Activated CD4-positive, alpha-beta T cell treated with anti-CD3 and anti-CD28 coated beads for 24 hours (primary cell): ENCODE measurements at places on chromosomes 13 and 19.

- no peak for DNase-seq
Observed at GRCh38 chr19:18895038-18895823, 727 bp downstream of the CERS1 start.

DNA sequence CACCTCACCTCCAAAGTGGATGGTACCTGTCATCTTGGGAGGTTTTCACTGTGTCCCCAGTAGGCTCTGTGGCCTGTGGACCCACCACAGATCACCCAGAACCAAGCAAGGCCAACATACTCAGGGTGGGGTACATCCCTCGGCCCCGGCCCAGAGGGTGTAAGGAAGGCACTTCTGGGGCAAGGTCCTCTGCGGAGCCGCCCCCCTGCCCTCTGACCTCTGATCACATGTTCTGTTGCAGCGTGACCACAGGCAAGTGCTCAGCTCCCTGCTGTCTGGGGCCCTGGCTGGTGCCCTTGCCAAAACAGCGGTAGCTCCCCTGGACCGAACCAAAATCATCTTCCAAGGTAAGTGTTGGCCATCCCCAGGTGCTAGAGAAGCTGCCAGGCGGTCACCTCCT, 36.7 kb downstream of the TMEM161A start:
- DNase-seq: no peak

DNA sequence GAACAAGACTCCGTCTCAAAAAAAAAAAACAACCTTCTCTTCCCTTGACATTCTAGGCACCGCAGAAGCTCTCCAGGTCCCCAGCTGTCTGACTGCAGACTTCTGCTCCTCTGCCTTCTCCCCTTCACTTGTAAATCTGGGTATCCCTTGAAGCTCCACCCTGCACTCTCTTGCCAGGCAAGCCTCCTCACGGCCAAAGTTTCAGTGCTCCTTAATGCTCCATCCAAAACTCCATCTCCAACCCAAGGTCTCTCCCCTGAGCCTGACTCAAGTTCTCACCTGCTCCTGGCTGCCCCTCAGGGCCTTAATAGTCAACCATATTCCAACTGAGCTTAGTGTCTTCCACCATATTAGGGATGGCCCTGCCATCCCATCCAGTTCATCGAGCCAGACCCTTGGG, 1.4 kb upstream of the CLDND2 start:
- no peak for DNase-seq

DNA sequence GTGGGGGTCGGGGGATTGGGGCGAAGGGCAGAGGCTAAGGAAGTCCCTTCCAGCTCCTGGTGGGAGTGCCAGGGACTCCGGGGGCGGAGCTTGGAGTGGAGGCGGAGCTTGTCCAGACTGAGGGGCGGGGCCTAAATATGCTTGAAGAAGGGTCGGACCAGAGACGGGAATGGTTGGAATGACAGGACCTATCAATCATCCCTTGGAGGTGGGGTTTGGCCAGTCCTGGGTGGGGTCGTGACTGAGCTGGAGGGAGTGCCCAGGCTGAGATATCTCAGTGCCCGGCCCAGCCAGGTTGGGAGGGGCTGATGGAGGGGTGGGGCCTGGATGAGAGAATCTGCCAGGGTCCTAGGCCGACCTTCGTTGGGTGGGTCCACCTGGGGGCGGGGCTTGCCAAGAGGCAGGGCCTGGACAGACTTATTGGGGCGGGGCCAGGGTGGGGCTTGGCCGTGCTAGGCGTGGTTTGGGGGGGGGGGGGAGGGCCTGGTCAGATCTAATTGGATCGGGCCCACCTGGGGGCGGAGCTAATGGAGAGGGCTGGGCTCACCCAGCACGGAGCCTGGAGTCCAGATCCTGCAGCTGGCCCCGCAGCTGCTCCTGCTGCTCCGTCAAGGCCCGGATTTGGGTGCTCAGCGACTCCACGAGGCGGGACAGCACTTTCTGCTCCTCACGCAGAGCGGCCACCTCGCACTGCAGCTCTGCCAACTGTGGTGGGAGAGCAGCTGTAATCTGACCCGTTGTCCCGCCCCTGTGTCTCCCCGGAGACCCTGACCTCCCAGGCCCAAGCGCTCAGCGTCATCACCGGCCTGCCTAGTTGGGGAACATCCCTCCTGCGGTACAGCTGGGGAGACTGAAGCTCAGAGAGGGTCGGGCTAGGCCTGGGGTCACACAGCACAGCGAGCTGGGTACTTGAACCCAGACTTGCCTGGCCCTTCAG, 2.6 kb upstream of the WIZ start:
- DNase-seq: no peak

- no peak for DNase-seq
Observed at GRCh38 chr13:45162194-45162593, 38.7 kb downstream of the KCTD4 start.

GRCh38 chr19:7740682-7741054, 6.7 kb downstream of the CD209 start:
- DNase-seq: no peak

- no peak for DNase-seq
Observed at GRCh38 chr13:48010698-48011097, 9.6 kb upstream of the SUCLA2 start.

- no peak for DNase-seq
Observed at GRCh38 chr13:111969551-111970135, 97.3 kb upstream of the SOX1 start.

GRCh38 chr19:43776286-43776685, 4.5 kb downstream of the KCNN4 start:
- peak; percentile 61 for DNase-seq

DNA sequence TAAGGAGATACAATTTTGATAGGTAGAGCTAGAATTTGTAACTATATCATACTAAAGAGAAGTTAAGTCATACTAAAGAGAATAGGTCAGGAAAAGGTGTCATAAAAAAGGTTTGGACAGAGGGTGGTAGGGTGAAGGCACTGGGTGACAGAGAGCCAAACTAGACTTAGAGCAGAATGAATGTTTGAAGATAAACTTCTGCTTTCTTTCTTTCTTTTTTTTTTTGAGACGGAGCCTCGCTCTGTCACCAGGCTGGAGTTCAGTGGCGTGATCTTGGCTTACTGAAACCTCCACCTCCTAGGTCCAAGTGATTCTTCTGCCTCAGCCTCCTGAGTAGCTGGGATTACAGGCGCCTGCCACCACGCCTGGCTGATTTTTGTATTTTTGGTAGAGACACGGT, 44.1 kb downstream of the TM9SF2 start:
- no peak for DNase-seq

- no peak for DNase-seq
Observed at GRCh38 chr13:46146898-46147297, 35.1 kb downstream of the LCP1 start.

GRCh38 chr13:94224670-94225069, 254.8 kb downstream of the DCT start:
- DNase-seq: no peak

DNA sequence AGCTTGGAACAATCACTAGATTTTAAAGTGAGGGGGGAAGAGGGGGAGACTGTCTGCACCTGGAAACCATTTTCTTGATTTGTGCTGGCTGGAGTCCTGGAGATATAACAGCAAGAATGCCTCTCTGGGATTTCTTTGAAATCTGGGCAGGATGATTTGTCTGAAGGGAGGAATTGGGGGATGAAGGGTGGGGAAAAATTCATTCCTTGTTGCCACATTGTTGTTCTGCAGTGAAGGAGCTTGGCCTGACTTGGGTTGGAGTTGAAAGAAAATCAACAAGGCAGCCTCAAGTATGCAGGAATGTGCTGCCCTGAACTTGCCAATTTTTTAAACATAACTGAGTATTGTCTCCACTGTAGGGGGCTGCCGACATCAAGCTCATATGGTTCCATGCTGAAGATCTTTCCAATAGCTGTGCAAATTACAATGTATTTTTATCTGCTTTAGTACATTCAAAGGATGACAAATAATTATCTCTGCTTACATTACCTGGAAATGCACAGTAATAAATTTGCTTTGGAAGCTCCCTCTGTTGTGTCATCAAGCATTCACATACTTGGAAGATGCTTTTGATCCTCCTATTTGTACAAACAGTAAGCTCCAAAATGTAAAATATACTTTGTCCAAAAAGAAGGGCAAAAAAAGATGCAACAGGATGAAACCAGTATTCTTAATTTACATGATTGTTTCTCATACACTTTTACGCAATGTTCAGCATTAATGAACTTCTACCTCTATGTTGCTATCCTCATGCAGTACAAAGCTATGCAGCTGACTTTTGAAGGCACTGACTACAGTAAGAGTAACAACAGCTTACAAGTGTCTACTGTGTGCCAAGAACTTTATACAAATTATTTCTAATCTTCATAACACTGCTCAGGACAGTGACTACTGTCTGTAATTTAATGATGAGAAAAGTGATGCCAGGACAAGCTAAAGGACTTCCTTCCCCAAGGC, 627.9 kb upstream of the KLF12 start:
- no peak for DNase-seq

DNA sequence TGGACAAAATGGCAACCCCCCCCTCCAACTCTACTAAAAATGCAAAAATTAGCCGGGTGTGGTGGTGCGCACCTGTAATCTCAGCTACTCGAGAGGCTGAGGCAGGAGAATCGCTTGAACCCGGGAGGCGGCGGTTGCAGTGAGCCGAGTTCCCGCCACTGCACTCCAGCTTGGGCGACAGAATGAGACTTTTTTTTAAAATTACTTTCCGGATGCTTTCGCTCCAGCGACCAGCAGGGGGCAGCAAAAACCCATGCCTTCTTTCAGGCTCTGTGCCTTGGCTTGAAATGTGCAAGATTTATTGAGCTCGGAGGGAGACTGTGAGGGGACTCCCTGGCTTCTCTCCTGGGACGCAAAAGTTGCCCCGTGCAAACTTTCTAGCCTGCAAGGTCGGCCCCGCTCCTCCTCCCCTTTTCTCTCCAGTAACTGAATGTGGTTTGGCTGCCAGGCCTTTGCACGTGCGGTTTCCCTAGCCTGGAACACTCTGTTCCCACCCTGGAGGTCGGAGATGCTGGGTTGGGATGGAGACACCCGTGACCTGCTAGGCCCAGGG, 61.4 kb upstream of the NFIC start:
- DNase-seq: peak; percentile 71

GRCh38 chr19:32818536-32818935, 51.0 kb downstream of the SLC7A9 start:
- no peak for DNase-seq

- DNase-seq: no peak
Observed at GRCh38 chr19:41868120-41868988, 8.3 kb downstream of the RPS19 start.

DNA sequence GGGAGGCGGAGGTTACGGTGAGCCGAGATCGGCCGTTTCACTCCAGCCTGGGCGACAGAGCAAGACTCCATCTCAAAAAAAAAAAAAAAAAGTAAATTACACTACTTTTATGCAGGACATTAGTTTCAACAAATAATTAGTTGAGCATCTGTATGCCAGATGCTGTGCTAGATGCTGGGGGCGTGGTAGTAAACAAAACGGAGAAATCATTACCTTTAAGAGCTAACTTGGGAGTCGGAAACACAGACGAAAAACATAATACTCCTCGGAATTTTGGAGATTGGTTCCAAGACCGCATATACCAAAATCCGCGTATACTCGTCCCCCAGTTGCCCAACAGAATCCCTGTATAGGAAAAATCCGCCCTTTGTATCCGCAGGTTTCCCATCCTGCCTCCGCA, 1.3 kb upstream of the DUS3L start:
- no peak for DNase-seq

GRCh38 chr13:86877441-86877840, 793.7 kb upstream of the SLITRK5 start:
- DNase-seq: no peak

- DNase-seq: no peak
Observed at GRCh38 chr13:39035799-39036198, 2.1 kb downstream of the PROSER1 start.

DNA sequence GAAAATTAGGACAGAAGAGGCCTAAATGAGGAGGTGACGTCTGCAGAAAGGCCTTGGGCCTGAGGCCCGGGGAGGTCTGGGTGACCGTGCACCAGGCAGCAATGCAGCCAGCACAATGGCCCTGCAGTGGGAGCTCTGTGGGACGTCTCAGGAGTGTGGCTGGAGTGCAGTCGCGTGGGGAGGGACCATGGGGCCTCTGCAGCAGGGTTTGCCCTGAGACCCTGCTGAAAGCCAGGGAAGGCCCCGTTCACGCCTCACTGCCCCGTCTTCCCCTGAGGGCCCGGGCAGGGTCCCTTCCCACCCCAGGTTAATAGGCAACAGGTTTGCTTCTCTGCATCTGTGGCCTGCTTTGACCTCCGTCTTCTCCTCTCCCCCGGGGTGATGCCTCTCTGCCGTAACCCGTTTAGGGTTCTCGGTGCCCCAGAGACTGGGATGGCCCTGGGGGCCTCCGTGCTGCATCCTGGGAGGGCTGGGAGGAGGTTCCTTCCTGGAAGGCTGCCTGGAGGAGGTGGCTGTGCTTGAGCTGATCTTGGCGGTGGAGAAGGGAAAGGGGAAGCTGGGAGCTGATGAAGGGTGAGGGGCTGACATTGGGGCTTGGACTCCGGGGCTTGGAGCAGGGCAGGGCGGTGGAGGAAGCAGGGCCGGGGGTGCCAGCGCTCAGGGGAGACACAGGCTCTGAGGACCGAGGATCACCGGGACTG, 9.7 kb downstream of the PALM start:
- no peak for DNase-seq

- DNase-seq: no peak
Observed at GRCh38 chr13:44870456-44870929, 118.8 kb downstream of the NUFIP1 start.

DNA sequence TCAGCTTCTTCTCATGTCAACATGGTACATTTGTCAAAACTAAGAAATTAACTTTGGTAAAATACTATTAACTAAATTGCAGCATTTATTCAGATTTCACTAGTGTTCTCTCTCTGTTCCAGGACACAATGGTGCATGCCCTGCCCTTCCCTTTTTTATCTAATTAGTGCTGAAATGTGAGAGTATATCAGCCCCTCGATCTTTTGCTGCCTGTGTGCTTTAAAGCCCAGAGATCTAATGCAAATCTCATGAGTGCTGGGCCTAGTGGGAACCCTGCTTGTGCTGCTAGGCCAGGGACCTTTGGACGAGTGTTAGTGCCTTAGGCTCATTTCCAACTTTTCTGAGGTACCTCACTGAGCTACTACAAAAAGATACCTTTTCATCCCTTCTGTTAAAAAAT, 221.1 kb upstream of the EDNRB start:
- no peak for DNase-seq

DNA sequence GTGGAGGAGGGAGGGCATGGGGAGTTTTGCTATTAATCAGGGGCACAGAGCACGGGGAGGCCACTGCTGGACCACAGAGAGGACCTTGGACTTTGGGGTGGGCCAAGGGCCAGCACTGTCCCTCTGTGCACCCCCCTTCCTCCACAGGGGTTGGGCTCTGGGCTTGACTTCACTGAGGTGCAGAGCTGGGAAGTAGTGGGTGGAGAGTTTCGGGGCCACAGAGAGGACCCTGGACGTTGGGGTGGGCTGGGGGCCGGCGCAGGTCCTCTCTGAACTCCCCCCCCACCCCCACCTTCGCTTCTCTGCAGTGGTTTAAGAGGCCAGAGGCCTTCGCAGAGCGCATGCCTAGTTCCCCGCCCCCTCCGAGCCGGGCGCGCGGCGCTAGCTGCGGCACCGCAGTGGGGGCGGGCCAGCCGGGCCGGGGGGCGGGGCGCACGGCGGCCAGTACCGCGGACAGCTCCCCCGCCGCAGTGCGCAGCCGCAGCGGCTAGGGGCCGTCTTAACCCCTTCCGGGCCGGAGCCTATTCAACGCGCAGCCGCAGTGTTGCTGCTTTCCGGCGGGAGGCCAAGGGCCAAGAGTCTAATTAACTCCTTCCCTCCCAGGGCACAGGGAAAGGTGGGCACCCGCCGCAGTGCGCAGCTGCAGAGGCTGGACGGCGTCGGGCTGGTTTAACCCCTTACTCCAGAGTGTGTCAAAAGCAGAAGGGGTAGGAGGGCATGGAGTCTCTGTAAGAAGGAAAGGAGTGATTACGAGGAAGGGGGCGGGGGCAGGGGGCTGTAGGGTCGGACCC, 3.7 kb downstream of the KCNC3 start:
- DNase-seq: peak; percentile 61

GRCh38 chr19:35708391-35708790, 4.0 kb downstream of the ZBTB32 start:
- no peak for DNase-seq
